SHP77 (cell line): ENCODE measurements at places on chromosomes 6 and 20.
A peak's percentile ranks its signal among the peaks of the same experiment; 100 is the strongest.

GRCh38 chr20:44087857-44088120, 99.2 kb downstream of the JPH2 start:
- no peak for DNase-seq

DNA sequence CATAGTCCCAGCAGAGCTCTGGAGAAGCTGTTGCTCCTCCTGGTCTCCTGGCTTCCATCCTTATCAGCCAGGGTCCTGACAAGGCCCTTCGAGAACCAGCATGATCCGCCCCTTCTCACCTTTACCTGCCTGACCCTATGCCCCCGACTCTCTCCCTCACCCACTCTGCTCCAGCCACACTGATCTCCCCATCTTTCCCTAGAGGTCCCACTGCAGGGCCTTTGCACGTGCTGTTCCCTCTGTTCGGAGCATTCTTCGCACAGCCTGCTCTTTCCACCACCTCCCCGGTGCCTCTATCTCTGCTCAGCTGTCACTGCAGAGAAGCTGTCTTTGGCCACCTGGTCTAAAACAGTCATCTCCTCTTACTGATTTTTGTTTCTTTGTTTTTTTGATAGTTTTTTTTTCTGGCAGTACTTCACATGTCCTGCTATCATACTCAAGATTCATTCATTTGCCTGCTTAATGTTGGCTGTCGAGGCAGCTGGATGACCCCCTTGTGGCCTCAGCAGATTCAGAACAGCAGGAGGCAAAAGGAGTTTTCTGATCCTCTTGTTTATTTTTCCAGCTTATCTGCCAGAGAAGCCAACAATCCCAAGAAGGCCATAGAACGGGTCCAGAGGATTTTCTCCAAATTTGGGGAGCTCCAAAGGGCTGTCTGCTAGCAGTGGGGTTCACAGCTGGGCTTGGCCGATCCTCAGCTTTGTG, 1.6 kb upstream of the PTGIS start:
- DNase-seq, result no peak

DNA sequence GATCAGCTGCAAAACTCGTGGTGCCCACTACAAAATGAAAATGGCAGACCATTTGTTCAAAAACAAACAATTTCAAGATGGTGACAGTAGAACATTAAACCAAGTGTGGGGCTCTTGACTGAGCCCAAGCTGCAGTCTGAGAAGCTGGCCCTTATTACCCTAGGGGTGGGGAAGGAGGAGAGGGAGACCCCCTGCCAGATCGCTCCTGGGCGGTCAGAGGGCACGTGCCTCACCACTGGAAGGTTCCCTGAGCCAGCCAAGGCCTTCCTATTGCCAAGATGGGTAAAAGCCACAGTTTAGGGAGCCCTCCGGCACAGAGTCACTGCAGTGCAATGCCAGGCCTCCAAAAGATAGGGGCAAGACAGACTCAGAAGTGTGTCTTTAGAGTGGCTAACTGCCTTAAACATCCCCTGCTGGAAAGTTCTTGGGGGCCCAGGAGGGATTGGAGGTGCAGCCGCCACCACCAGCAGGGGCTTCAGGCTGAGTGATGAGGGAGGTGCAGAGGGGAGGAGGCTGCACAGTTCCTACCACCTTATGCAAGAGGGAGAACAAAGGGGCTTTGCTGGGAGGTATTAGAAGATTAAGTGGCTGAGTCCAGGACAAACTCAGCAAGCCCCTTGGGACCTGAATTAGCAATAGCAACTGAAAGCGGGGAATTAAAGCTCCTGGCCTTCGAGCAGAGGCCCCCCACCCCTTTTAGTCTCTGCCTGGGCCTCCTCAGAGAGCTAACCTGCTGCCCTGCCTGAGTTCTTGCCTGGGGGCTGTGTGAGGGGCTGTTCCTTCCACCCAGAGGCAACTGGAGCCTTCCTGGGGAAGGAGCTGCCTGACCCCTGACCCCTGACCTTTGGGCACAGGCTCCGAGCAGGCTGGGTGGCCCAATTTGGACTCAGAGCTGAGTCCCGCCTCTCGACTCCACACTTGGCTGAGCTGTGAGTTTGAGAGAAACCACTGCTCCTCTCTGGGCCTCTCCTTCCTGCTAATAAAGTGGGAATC, 88.4 kb downstream of the VEGFA start:
- no peak for DNase-seq

DNA sequence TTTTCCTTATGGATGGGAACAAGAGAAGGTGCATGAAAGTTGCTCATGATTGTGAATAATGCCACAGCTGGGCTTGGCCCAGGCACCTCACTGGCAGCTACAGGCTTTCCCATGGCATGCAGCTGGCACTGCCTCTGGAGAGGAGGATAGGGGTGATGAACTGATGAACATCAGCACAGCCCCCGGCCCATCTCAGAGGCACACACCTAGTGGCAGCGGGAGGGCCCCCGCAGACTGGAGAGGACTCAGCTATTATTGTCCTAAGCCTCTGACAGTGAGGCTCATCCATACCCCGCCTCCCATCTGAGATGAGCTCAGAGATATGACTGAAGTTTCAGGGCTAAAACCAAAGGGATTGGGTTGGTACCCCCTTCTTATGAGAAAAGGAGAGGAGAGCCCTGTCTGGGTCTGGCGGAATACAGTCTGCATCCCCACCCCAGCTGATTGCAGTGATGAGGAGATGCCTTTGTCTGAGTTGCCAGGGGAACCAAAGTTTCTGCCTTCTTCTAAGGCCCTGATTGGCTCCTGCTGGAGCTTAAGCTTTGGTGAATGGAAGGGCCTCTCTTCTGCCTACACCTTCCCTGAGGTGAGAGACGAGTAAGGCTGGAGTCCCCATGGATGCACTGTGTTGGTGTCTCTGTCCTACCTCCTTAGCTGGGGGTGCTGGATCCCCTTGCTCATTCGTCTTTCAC, 27.6 kb upstream of the EPB41L1 start:
- no peak for DNase-seq

GRCh38 chr20:3447321-3447720, 23.5 kb upstream of the ATRN start:
- no peak for DNase-seq

DNA sequence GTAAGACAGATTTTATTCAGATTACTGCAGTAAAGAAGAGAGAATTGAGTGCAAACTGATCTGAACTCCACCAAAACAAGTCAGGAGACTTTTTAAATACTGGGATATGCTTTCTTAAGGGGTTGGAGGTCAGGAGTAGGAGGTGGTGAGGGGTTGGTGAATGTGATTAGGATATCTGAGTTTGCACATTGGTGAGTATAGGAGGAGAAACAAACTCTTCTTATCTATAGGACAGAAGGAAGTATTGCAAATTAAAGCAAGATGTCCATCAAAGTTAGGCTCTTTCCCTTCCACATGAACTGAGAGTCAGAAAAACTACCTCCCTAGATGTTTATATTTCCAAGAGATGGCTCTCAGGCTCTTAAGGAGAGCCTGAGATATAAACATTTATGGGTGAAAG, 114.6 kb upstream of the HTR1E start:
- no peak for DNase-seq

- no peak for DNase-seq
Observed at GRCh38 chr20:16451982-16452381, 121.3 kb downstream of the KIF16B start.

DNA sequence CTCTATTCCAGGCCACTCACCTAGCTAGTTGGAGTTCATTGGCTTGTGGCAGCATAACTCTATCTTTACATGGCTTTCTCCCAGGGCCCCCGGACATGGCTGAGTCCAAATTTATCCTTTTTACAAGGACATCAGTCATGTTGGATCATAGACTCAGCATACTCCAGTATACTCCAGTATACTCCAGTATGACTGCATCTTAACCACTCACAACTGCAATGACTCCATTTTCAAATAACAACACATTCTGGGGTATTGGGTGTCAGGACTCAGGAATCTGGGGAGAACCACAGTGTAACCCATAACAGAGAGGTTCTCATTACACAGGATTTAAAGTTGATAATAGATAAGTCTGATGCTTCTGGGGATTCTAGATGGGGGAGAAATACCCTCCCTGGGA, 53.8 kb upstream of the TSHZ2 start:
- DNase-seq, result no peak

DNA sequence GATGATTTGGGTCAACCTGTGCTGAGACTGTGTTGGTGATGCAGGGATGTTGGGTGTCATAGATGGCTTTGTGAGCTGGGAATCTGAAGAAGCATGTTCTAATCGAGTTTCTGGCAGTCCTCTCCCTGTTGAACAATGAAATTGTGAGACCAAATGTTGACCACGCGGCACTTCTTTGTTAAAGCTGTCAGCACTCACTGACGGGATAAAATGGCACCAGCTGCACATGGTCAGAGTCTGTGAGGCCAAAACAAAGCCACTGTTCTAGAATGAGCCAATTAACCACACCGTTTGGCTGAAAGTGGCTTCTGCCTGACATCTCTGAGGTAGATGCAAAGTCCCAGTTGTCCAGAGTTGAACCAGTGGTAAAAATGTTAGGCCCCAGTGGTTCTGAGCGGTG, 562.2 kb downstream of the KIF16B start:
- no peak for DNase-seq

GRCh38 chr20:3927486-3928291, 38.5 kb downstream of the PANK2 start:
- DNase-seq, result peak; percentile 73

DNA sequence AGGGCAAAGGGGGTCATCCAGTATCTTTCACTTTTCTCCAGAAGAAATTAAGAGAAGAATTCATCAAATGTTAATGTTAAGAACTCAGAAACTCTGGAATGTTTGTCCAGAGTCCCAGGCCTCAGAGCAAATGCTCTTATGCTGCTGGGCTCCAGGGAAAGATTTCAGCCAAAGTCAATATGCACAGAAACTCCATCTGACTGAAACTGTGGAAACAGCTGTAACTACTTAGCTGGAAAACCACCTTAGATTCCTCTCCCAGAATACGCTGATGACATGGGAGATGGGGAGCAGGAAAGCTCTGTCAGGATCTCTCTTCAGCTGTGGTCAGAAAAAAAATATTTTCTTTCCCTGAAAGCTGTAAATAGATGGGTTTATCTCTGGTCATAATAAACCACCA, 559.6 kb downstream of the RFPL4B start:
- peak; percentile 76 for DNase-seq

DNA sequence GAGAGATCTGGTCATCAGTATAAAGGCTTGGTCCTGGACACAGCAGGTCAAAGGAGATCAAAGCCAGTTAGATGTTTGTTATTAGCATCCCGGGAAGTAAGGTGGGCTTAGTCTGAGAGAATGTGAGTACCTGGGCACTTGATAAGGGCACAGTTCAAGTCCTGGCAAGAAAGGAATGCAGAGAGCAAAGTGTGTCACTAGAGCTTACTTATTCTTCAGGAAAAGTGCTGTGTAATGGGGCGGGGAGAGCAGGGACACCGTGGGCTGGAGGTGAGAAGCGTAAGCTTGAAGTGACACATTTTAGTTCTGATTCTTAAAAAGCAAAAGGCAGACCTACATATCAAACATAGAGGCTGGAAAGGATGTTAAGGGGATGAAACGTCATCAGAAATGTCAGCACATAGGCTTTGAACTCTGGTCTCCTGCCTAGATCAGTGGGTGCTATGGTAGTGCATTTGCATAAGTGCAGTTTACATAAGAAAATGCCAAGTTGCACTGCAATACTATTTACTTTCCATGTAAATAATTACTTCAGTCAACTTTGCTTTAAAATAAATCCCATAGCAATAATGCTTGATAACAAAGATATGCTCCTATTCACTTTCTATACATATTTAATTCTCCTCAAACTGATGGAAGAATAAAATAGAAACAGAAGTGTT, 2.6 kb downstream of the SAMD5 start:
- DNase-seq, result no peak

DNA sequence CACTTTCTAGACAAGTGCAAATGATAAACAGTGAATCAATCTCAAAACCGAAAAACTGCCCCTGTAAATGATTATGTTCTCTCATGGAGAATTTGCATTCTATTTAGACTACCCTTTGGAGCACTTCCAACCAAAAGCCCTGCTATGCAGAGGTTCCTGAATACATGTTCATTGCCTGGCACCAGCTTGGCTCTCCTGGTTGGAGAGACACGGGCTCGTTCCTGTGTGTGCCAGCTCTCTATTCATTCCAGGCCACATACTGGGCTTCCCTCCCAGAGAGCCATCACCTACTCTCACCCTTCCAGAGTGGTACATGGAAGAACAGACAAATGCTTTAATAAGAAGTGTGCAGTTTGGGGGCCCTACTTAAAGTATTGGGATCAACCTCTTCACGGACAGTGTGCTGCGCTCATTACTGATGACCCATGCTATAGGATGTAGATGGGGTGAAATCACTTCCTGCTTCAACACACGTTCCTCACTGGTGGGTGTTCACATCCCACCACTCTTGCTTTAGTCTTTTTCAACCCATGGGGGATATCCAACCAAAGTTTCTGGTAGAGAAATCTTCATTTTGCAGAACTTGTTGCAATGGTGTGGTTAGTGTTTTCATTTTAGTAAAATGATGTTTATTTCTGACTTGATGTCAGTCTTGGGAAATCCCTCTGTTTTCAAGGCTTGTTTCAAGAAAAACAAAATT, 38.5 kb upstream of the NAA20 start:
- no peak for DNase-seq

DNA sequence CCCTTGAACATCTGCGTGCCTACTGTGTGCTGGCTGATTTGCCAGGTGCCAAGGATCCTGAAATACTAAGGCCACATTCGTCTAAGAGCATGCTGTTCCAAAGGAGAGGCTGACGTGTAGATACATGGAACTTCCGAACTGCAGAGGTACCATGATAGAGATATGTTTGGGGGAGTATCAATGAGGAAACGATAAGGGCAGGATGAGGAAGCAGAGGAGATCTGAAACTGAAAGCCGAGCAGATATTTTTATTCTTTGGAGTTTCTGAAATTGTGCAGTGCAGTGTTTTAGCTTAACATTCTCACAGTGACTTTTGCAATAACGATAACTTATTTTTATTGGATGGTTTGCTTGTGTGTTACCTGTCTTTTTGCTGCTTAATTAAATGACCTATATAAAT, 24.3 kb downstream of the BMP6 start:
- DNase-seq, result no peak

DNA sequence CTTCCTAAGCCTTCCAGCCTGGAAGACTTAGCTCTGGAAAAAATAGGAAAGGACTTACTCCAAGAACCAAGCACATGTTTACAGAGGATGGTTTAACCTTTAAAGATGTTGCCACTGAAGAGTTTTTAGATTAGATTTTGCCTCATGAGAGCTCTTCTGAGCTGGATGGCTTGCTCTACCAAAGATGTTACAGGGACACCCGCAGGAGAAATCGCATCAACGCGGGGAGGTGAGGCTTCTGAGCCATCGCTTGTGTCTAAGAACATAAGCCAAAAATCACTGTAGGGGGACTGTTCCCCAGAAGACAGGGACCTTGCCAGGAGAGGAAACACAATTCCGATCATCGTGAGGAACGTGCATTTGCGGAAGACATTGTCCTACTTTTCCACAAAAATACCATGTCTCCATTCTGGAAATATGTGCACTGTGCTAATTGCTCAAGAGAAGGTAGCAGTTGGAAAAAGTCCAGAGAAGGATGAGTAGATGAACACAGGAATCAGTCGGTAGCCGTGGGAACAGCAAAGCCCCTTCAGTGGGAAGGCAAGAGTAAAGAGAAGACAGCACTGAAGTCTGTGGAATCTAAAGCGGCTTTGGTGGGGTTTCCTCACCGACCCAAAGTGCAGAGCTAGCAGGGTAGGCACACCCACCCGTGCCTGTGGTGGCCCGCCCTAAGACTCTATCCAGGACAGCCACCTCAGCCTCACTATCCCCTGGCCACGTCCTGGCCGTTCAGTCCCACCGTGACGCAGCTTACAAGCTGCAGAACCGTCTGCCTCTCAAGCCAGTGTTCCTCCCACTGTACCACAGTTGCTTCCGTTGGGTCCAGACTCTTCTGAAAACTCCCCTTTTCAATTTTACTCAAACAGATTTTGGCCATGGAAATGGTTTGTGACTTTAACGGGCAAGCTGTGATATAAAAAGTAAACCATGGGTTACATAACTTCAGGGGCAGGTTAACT, 334.8 kb downstream of the NRN1 start:
- DNase-seq, result no peak
